ENCODE measurements at places on chromosomes 4 and X. TPM values are rescaled to one million over a fixed set of nuclear protein-coding genes. Genes with fewer than 3 reads are reported as not detected.

The NLRP2B gene
- not detected for total RNA-seq

The NEIL3 gene
- total RNA-seq = not detected

The MTNR1A gene
- not detected for total RNA-seq

The FHDC1 gene
- total RNA-seq = 0.57 TPM

The TEX13A gene
- not detected for total RNA-seq

Data from B cell (primary cell).